ENCODE measurements at places on chromosomes 13 and 19. TPM values are rescaled to one million over a fixed set of nuclear protein-coding genes. Genes with fewer than 3 reads are reported as not detected.

DNA sequence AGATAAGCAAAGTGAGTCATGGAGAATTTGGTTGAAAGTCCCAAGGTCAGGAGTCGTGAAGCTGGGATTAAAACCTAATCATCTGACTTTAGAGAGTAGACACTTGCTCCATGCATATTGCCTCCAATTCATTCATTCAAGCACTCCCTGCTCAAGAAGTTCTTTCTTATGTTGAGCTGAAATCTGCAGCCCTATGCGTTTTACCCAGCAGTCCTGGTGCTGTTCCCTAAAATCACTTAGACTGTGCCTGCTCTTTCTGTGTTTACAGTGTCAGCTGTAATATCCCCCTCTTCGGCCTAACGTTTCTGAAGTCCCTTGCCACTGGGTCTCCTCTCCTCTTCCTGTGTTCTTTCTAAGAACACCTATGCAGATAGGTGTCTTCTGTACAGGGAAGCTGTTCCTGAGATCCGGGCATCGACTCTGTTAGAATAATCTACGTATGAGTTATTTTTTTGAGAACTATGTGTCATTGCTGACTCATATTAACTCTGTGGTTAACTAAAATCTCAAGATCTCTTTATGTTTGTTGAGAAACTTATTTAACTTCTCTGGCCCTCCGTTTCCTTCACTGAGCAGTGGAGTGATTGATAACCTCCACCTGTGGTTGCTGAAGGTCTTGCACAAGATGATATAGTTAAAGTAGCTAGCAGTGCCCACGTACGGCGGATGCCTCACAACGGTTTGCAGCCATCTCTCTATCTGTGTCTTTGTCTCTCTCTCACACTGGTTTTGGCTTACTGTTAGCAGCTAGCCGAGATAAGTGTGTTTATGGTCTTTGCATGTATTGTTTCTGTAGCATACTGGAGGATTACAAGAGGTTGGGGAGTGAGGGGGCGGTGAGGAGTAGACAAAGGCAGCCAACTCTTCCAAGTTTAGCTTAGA is 4.7 kb downstream of the ALOX5AP start:
- DNase-seq = peak; percentile 92

- DNase-seq = no peak
These were observed 1.1 kb downstream of the ZNF600 start for GRCh38 chr19:52785506-52785905.

The ZNF266 gene
- 9.4 TPM for total RNA-seq

DNA sequence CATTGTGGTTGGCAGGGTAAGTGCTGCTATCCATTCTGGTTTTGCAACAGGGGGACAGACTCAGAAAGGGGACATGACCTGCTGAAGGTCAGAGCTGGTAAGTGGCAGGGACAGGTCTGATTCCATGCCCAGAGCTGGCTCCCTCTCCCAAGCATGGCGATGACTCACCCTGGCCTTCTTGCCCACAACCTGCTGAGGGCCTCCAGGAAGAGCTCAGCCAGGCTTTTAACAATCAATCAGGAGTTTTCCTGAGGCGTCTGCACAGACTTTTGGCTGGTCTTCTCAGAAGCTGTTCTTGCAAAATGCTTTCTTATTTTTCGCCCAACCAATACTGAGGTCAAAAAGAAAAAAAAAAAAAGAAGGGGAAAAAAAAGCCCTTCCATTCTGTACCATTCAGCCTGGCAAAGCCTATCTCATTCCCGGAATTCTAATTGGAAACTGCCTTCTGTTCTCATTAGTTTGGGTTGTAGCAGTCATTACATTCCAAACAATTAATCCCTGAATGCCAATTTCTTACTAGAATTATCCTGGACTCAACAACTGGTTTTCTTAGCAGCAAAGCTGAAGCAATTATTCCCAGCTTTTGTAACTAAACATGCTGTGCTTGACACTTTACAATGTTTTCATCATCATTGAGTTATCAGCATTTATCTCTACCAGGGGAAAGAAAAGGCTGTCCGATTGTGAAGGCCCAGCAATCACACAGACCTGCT is 17.7 kb downstream of the SIAH3 start:
- peak; percentile 86 for DNase-seq

- DNase-seq = peak; percentile 58
These were observed 12.8 kb downstream of the MOB3A start for GRCh38 chr19:2083174-2083854.

GRCh38 chr19:7417671-7418324 is 69.1 kb downstream of the ARHGEF18 start:
- DNase-seq = peak; percentile 92

- DNase-seq = no peak
These were observed 570.3 kb downstream of the PCDH9 start for GRCh38 chr13:66659701-66660467.

GRCh38 chr13:98225036-98225940 is 48.2 kb upstream of the RNF113B start:
- no peak for DNase-seq

- DNase-seq = peak; percentile 92
These were observed 19.0 kb downstream of the MAN2B1 start for GRCh38 chr19:12647490-12648071.

The EID2B gene
- 5.1 TPM for total RNA-seq

DNA sequence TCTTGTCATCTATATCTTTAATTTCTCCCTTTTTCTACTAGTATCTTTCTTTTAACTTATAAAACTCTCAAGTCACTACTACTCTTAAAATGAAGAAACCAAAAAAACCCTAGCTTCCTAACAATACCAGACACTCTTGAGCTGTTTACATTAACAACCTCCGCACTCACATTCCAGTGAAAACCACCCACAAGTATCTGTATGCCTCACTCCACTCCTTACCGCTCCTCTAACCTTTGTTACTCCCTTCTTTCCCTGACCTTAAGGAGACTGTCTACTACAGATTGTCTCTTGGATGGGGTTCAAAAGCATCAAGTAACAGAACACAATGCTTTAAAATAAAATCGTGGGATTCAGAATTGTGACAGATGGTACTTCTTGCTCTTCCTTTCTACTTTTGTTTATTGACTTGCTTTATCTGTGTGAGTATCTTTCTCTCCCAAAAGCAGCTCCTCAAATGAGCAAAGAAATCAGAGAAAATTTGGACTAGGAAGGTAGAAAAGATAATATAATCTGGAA is 110.0 kb upstream of the FBXL3 start:
- peak; percentile 22 for DNase-seq

DNA sequence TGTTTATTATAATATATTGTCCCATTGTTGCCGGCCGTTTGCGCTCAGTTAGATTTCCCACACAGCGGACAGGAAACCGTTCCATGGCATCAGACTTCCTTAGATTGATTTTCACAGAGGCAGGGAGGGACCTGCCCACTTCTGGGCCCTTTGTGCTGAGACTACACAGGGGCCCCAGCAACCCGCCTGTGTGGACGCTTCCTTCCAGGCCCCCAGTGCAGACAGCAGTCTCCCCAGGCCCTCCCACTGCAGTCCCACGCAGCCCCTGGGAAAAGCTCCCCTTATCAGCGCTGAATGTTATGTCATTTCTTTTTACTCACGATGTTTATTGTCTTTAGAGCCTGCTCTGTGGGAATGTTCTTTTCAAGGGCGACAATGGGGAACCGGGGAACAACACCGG is 351.7 kb upstream of the ARGLU1 start:
- DNase-seq = no peak

GRCh38 chr13:102040812-102041211 is 361.0 kb downstream of the FGF14 start:
- DNase-seq = no peak

DNA sequence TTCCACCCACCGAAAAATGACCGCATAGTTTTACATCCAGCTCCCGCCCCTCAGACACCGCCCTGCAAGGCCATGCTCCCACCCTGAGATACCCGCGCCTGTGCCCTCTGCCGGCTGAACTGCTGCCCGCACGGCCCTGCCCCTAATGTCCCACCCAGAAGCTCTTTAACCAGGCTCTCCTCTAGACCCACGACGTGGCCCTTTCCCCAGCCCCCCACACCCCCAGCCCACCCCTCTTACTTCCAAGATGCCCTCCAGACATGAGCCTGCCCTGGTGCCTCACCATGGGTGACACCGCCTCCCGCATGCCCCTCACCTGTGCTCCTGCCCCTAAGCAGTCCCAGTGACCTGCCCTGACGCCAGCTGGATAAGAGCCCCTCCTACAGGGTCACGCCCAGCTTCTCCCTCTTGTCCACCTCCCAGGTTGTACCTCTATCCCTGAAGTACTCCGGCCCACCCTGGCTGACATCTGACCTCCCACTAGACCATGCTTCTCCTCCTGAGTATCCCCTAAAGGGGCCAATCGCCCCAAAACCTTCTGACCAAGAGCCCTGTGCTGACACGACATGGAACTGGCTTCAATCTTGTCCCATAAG is 51.2 kb downstream of the COLGALT1 start:
- DNase-seq = peak; percentile 92

The ZNF135 gene
- 8.3 TPM for total RNA-seq

DNA sequence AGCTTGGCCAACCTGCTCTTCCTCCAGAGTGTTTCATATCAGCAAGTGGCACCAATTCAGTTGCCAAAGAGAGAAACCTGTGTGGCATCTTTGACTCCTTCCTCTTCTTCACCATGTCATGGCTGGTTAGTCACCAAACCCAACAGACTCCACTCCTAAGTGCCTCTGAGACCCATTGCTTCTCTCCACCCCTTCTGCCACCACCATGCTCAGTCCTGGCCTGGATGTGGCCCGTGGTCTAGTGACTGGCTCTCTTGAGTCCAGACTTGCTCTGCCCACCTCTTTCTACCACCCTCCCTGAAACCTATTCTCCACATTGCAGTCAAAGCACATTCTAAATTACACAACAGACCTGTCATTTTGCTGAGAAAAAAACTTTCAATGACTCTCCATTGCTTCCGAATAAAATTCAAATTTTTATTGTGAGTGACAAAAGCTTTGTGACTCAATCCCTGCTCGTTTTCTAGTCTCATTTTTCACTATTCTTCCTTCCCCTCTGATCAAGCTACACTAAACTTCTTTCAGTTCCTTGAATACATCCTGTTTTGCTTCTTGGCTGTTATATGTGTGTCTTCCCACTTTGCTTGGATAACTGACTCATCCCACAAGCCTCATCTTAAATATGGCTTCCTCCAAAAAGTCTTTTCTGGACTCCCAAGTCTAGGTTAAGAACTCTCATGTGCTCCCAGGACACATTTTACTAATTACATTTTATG is 12.0 kb upstream of the TNFSF11 start:
- peak; percentile 76 for DNase-seq

DNA sequence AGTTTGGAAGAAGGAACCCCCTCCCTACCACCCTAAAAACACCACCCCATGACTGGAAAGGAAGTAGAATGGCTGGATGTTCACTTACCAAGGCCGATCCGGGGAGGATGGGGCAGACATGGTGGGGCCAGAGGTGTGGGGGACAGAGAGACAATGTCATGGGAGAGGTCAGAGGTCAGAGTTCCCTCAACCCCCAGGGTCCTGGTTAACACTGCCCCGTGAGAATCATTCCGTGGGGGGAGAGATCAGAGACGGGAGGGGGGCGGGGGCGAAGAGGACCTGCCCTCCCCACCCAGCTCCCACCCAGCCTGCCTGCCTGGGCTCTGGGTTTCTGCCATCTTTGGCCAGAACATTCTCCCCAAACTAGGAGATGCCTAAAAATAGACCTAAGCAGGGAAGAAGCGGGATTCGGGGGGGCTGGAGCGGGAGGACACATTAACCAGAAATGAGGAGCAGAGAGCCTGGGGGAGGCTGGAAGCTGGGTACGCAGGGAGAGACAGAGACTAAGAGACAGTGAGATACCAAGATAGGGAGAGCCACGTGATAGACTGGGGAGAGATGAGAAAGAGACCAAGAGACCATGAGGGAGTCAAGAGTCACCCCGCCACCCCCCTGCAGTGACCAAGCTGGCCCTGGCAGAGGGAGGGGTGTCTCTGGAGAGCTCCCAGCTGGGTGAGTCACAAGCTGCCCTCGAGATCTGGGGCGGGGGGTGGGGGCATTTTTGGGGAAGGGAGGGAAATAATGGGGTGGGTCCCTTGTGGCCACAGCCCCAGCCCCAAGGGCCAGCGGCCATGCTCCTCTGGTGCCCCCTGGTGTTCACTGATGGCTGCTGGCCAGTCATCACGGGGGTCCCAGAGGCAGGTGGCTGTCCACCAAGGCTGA is 6.1 kb upstream of the KANK2 start:
- peak; percentile 99 for DNase-seq

DNA sequence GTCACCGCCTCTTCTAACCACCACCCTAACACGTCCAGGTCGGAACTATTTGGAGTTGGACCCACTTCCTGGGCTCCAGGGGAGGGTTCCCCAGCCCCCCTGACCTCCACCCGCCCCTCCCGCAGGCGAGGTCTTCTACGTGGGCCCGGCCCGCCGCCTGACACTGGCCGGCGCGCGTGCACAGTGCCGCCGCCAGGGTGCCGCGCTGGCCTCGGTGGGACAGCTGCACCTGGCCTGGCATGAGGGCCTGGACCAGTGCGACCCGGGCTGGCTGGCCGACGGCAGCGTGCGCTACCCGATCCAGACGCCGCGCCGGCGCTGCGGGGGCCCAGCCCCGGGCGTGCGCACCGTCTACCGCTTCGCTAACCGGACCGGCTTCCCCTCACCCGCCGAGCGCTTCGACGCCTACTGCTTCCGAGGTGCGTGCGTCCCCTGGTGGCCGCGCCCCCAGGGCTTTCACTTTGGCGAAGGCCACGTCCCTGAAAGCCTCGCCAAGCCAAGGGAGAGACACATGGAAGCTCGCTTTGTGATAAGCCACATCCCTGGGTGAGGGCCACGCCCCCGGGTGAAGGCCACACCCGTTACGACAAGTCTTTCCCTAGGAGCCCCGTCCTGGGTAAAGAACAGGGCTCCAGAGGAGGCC is 13.2 kb downstream of the NCAN start:
- DNase-seq = peak; percentile 97

The ZNF534 gene
- not detected for total RNA-seq

The OR7D2 gene
- not detected for total RNA-seq

DNA sequence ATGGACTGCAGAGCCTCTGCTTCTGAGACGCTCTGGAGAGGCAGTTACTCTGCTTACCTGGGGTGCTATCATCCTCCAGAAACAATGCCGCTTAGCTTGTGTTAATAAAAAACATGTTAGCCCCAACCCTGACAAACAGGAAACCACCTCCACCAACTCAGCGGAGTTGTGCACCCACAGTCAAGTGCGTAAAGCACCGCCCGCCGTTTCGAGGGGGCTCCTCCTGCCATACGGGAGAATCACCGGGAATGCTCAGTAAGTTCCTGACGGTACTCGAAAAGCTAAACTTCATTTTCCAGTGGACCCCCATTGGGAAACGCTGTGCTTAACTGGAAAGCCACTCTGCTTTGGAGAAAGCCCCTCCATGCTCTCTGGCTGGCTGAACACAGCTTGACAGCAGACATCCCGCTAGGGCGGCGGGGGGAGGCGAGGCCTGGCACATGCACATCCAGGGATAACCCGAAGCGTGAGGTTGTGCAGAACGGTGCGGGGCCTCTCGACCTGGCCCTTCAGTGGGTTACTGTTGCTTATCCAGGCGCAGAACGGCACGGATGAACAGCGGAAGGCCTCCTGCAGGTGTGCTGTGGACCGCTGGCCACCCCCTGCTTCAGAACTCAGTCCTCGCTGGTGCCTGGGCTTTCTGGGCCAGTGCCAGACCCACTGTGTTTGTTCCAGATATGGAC is 17.1 kb downstream of the GAS6 start:
- peak; percentile 56 for DNase-seq

The GNG8 gene
- not detected for total RNA-seq

DNA sequence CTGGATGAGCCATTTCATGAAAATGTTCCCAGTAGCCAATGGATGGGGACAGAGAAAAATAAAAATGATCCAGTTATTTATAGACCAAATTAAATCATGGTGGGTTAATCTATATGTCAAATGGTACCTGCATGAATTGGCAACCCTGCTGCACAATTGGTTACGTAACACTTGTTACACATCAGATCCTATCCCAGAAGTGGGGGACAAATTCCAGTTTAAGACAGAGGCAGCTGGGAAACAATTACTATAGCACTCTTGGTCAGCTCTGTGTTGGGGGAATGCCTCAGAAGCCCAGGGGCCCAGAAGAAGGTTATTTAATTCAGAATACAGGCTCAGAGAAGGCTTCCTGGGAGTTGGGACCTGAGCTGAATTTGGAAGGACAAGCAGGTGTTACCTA is 81.1 kb upstream of the FLT1 start:
- DNase-seq = no peak

All from osteoblast (primary cell).